ENCODE measurements at places on chromosomes 5 and 9.

- no peak for DNase-seq
Observed at GRCh38 chr5:13957032-13957645, 12.7 kb upstream of the DNAH5 start.

GRCh38 chr9:111871499-111871855 is 25.1 kb upstream of the UGCG start:
- DNase-seq: no peak

DNA sequence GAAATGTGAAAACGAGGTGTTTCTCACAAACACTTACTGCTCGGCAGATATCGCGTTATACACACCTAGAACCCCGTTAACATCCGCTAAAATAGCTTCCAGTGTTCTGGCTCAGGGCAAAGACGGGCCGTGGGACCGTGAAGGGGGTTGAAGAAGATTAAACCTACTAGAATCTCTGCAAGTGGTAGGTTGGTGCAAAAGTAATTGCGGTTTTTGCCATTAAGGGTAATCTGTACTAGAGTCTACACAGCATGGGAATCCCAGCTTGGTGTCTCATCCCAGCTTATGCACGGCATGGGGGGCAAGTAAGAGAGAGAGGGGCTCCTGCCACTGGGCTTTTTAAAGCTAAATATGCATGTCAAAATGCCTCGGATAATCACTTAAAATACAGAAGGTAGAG is 43.9 kb downstream of the HRH2 start:
- DNase-seq: no peak

GRCh38 chr9:89687188-89687587 is 82.4 kb downstream of the GADD45G start:
- no peak for DNase-seq

DNA sequence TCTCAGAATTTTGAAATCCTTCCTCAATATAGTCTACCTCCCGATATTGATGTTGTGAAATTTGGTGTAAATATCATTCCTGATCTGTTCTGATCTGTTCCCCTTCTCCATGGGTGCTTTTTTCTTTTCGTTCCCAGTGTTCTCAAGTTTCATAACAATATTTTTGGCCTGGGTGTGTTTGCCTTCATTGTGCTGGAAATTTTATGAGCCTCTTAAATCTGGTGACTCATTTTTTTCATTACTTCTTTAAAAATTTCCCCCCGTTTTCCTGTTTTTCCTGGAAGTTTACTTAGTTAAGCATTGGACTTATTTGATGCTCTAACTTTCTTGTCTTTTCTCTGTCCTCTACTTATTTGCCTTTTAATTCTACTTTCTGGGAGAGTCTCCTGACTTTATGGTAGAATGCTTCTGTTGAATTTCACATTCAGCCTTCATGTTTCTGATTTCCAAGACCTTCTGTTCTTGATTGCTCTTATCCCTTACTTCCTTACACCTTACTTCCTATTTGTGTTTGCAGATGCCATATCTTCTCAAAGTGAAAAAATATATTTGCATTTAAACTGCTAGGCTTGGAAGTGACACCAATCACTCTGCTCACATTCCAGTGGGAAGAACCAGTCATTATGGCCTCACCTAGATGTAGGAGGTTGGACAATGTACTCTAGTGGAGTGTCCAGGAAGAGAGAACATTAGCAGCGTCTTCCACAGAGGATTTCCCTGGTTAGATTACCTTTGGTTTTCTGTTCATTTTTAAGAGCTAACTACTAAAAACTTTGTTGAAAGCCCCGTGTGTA is 441.9 kb downstream of the ARHGEF28 start:
- DNase-seq: no peak

DNA sequence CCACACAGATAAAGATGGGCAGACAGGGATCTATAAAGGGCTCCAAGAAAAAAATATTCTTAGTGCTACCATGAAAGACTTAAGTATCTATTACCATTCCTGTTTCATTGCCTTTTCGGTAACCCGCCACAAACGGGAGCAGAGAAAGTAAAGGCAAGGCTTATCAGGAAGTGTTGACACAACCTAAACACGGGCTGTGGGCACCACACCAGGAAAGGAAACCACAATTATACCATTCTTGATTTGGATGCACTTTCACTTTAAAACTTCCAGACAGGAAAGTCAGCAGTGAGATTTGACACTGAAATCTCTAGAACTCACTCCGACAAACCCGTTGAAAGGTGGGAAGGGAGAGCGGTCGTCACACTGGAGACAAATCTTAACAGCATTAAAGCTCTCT is 6.5 kb downstream of the TLE1 start:
- DNase-seq: no peak

- DNase-seq: no peak
Observed at GRCh38 chr9:124098141-124098905, 86.8 kb downstream of the LHX2 start.

DNA sequence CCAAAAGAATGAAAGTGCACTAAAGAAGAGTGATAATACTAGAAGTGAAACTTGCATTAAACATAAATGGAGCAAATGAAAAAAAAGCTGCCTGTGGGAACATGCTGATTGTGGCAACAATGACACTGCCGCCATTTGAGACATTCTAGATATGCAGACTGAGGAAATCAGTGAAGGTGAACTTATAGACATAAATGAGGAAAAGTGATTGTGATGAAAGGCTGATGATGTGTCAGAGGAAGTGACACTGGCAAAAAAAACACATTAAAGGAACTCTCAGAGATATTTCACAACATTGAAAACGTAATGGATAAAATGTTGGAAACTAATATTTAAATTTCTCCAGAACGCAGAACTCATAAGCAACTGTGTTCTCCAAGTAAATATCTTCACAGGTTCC is 1.2 kb downstream of the ERCC8 start:
- no peak for DNase-seq

DNA sequence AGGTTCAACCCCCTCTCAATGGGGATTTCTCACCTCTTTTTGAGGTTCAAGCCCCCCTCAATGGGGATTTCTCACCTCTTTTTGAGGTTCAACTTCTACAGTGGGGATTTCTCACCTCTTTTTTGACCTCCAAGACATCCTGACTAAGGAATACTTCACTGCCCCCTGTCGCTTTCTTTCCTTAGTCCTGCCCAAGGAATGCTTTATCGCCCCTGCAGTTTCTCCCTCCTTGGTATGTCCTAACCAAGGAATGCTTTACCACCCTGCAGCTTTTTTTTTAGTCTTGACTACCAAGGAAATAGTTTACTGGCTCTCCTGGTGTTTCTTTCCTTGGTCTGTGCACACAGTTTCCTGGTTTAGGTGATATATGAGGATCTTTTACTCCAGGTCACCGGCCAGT is 9.6 kb upstream of the IRGM start:
- DNase-seq: no peak

- DNase-seq: no peak
Observed at GRCh38 chr5:138536665-138537315, 6.2 kb downstream of the ETF1 start.

GRCh38 chr9:76733096-76733495 is 31.1 kb upstream of the PCA3 start:
- no peak for DNase-seq

- DNase-seq: no peak
Observed at GRCh38 chr9:38671372-38671731, 48.6 kb downstream of the FAM240B start.

DNA sequence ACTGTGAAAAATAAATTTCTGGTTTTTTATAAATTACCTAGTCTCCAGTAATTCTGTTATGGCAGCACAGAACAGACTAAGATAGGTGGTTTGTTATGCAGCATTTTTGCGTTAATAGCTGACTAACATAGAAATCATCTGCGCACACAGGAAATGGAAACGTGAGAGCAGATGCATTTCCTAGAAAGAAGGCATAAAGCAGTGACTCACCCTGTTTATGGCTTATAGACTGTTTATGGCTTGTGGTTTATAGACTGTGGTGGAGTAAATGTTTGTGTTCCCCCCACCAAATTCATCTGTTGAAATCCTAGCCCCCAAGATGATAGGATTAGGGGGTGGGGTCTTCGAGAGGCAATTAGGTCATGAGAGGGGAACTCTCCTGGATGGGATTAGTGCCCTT is 18.3 kb upstream of the OSMR start:
- DNase-seq: no peak

- DNase-seq: no peak
Observed at GRCh38 chr9:591292-591691, 250.2 kb upstream of the DMRT1 start.

GRCh38 chr9:30628915-30629567 is 1755.4 kb upstream of the ACO1 start:
- no peak for DNase-seq

GRCh38 chr5:6574111-6574510 is 58.7 kb downstream of the NSUN2 start:
- no peak for DNase-seq

GRCh38 chr5:179526978-179527377 is 23.4 kb upstream of the RUFY1 start:
- no peak for DNase-seq

DNA sequence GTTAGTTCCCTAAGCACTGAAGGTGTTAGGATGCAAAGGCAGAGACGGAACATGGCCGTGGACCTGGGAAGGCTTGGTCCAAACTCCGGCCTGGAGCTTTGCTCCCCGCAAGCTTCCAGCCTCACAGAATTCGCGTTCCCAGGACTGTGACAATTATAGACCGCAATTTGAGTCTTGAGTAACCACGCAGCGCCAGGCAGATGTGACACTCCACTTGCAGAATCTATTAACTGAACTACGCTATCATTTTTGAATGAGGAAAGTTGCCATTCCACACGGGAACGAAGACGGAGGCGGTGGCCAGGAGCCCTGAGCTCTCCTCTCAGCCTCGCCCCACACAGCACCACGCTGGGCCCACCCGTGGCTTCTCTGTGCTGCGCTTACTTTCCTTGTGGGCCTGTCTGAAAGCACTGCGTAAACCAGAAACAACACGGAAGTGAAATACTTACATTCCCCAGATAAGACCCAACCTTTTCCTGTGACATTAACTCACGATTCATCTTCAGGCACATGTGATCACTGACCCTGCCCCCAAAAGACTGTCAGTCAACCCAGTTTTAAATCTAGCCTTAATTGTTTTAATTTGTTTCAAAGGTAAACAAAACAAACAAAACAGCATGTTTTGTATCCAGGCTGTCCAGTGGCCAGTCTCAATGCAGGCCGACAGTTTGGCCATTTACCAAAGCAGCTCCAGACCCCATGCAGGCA is 16.1 kb upstream of the COL5A1 start:
- no peak for DNase-seq

DNA sequence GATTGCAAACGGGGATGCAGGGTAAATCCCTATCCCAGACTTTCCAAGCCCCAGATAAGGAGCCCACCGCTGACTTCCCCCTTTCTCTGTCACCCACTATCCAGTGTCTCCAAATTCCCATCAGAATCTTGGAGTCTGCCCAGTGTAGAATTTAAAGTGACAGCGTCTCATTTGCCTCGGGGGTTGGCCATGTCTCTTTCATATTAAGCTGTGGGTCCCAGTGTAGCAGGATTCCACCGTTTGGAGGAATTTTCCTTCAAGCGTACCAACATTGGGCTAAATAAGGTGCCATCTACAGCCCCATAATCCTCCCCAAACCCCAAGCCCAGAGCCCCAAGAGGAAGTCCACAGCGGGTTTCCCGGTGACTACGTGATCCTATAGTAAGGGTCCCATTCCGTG is 1.1 kb downstream of the BRINP1 start:
- DNase-seq: no peak

- no peak for DNase-seq
Observed at GRCh38 chr9:101119206-101119819, 90.8 kb downstream of the PLPPR1 start.

GRCh38 chr5:342501-343460 is 21.3 kb downstream of the AHRR start:
- no peak for DNase-seq

DNA sequence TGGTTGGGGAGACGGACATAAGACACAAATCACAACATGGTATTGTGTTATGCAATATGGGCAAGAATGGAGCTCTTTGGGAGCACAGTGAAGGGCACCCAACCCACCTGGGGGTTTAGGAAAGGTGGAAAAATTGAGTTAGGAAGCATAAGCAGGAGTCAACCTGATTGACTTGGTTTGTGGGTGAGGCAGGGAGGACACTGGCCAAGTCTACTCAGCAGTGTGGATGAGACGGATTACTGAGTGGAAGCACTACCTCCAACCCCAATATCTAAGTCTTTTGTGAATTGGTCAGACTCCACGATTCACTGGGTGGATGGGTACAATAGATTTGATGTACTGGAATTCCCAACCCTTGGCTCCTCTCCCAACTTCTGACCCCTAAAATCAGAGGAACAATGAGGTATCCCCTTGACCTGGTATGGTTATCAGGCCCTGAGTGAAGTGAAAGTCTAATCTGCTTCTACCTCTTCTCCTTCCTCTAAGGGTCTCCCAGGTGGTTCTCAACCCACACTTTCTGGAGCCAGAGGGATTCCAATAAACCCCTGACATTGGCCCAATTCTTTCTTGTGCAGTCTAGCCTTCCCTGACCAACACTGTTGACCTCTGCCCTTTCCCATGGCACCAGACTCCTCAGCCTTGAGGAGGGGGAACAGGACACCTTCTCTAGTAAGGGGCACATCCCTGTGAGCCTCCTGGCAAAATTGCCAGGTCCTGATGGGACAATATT is 5.2 kb downstream of the EGR1 start:
- DNase-seq: no peak

DNA sequence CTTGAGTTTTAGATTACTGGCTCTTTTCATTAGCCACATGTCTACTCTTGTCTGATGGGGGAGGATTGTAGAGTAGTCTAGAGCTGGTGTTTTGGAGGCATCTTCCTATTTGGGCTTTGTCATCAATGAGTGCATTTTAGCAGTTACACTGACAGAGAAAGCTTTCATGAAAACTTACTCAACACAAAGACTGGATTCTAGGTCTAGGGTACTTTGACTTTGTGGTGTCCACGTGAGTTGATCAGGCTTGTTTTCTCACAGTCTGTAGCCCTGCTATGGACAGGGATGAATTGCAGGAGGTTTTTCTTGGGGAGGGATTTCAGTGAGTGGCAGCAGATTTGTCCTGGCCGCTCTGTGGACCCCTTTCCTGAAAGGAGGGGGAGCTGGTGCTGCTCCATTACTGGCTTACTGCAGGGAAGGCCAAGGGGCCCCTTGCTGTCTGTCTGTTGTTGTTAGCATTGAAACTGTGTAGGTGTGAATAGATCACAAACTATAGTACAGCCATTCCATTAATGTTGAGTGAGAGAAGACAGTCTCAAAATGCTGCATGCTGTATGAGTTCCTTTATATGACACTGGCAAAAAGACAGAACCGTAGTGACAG is 6.6 kb downstream of the TRIO start:
- no peak for DNase-seq

- DNase-seq: no peak
Observed at GRCh38 chr5:150358261-150359095, 981 bp downstream of the TCOF1 start.

DNA sequence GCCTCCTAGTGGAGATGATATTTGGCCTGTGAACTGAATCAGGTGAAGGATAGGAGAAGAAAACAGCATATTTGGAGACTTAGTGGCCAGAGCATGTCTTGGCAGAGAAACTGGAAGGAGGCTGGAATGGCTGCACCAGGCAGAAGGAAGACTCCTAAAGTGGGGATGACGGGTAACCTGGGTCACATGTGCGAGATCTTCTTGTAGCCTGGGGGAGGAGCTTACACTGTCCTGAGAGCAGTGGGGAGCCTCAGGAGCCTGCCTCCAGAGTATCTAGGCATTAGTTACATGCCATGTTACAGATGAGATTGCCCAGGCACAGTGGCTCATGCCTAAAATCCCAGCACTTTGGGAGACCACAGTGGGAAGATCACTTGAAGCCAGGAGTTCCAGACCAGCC is 49.8 kb downstream of the JADE2 start:
- DNase-seq: no peak
